ENCODE measurements at places on chromosomes 5 and 9. TPM values are rescaled to one million over a fixed set of nuclear protein-coding genes. Genes with fewer than 3 reads are reported as not detected.

SCGB3A2 gene
- 51.2 TPM for total RNA-seq

DNAJB5 gene
- 48.9 TPM for total RNA-seq

PCDHGB1 gene
- total RNA-seq: not detected

MARCHF11 gene
- 2.1 TPM for total RNA-seq

Data from H7 (cell line).